ENCODE measurements at places on chromosomes 3 and 15.

- DNase-seq, result no peak
These were observed 1.3 kb downstream of the PYGO1 start for GRCh38 chr15:55586808-55587207.

DNA sequence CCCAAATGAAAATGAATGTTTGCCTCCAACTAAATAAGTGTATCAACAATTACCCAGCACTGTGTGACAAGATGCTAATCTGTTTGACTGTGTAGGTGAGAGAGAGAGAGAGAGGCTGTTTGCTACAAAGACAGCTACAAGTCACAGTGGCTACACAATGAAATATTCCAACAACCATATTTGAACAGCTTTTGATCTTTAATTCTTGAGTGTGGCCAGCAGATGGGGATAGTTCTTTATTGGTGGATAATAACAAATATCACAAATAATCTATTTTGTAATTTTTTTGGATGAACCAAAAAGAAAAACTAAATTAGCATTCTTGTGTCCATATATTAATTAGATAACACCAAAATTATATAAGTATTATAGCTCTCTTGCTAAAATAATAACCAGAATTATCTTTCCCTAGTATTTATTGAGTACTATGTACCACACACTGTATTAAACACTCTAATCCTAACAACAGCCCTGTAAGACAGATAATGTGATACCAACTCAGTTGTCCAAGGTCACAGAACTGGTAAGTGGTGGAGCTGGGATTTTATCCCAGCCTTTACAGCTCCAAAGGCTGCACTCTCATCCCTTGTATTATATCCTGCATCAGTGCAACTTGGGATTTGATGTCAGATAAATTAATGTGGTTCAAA is 61.9 kb upstream of the C3orf80 start:
- DNase-seq, result no peak

DNA sequence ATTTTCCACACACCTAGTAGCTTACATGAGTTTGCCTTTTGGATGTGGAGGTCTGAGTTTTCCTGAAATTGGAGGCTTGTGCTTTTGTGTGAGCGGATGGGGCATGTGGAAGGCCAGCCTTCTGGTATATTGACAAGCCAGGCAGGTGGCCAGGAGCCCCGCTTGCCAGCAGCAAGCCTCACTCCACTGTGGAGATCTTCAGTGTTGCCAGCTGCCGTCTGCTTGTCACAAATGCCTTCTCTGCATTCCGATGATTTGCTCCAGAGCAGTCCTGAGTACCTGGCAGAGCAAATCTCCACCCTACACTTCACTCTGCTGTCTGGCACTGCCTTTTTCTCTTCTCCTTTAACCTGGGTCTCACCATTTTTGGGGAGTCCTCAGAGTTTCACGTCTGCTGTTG is 29.1 kb upstream of the CHST2 start:
- no peak for DNase-seq

DNA sequence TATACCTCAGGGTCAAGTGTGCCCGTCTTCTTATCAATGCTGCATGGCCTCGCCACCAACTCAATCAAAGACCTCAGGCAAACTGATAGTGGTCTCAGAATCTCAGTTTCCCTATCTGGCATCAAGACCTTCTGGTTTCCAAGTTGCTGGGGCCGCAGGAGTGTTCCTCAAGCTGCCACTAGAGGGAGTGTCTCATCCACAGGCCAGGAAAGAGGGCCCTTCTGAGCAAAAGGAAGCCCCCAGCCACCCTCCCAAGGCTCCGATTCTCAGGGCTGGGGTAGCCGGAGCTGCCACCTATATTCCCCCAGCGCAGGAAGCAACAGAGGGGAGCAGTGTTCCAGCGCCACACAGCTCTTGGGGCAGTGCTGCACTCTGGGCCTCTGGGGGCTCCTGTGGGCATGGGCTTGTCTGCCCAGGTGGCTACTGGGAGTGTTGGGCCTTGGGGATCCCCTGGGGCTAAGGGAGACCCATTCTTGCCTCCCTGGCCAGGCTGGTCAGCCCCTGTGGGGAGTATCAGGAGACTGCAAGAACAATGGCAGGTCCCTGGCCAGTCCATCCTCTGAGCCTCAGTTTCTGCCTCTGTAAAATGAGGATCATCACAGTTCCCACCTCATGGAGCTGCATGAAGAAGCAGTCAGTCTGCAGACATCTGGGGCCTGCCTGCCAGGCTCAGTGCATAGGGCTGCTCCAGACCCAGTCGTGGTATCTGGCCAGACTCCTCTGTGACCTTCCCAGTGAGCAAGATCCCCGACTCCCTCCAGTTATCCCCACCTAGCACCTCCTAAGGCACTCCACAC is 23.4 kb upstream of the SEC13 start:
- no peak for DNase-seq

- no peak for DNase-seq
These were observed 25.1 kb downstream of the SNX33 start for GRCh38 chr15:75672646-75673425.

- DNase-seq, result no peak
These were observed 180.6 kb upstream of the LRRN1 start for GRCh38 chr3:3618623-3619022.

GRCh38 chr15:100658895-100659294 is 56.5 kb downstream of the ASB7 start:
- no peak for DNase-seq
